ENCODE measurements at places on chromosomes 12 and 14. TPM values are rescaled to one million over a fixed set of nuclear protein-coding genes. Genes with fewer than 3 reads are reported as not detected.

Gene SLC16A7
- total RNA-seq: 9.7 TPM

Gene MIP
- total RNA-seq: not detected

Gene LRP1-AS
- 0.66 TPM for total RNA-seq

Gene SERPINA12
- total RNA-seq: not detected

Gene RFLNA
- 8.7 TPM for total RNA-seq

Gene PPFIA2
- 3.1 TPM for total RNA-seq

Gene FRS2
- 28.8 TPM for total RNA-seq

Gene ESPL1
- total RNA-seq: 4.0 TPM

Gene NANOG
- total RNA-seq: 0.04 TPM

Gene MMP14
- total RNA-seq: 232 TPM

Gene GYS2
- 0.13 TPM for total RNA-seq

Gene IGFBP6
- 132 TPM for total RNA-seq

Gene NDUFA12
- 124 TPM for total RNA-seq

Gene PPP4R3A
- total RNA-seq: 69.0 TPM

Gene VRTN
- total RNA-seq: not detected

Gene CLEC2A
- not detected for total RNA-seq

Gene WSCD2
- 3.7 TPM for total RNA-seq
